ENCODE measurements at places on chromosomes 16 and 17. TPM values are rescaled to one million over a fixed set of nuclear protein-coding genes. Genes with fewer than 3 reads are reported as not detected.

GRCh38 chr17:30363715-30364202 is 15.0 kb upstream of the CPD start:
- H3K27ac ChIP-seq = no peak overlapping the region
- peak; percentile 32 for DNase-seq

- no peak for DNase-seq
- no peaks in the 10 kb centered on the region for H3K4me1 ChIP-seq
- no peak overlapping the region for H3K4me3 ChIP-seq
- H3K36me3 ChIP-seq = no peaks in the 10 kb centered on the region
- no peaks in the 10 kb centered on the region for H3K27me3 ChIP-seq
Observed at GRCh38 chr16:19291475-19291874, 5.9 kb downstream of the CLEC19A start.

GRCh38 chr16:57815987-57816745 is 13.9 kb upstream of the KIFC3 start:
- H3K4me3 ChIP-seq = no peak overlapping the region
- H3K27ac ChIP-seq = peak overlapping the region; percentile 34

GRCh38 chr17:82866590-82867191 is 26.9 kb upstream of the ZNF750 start:
- no peak overlapping the region for H3K4me3 ChIP-seq
- peaks cover 65% of the 10 kb centered on the region for H3K4me1 ChIP-seq
- no peaks in the 10 kb centered on the region for H3K27me3 ChIP-seq
- no peak overlapping the region for H3K27ac ChIP-seq
- peaks cover 18% of the 10 kb centered on the region for H3K36me3 ChIP-seq

DNA sequence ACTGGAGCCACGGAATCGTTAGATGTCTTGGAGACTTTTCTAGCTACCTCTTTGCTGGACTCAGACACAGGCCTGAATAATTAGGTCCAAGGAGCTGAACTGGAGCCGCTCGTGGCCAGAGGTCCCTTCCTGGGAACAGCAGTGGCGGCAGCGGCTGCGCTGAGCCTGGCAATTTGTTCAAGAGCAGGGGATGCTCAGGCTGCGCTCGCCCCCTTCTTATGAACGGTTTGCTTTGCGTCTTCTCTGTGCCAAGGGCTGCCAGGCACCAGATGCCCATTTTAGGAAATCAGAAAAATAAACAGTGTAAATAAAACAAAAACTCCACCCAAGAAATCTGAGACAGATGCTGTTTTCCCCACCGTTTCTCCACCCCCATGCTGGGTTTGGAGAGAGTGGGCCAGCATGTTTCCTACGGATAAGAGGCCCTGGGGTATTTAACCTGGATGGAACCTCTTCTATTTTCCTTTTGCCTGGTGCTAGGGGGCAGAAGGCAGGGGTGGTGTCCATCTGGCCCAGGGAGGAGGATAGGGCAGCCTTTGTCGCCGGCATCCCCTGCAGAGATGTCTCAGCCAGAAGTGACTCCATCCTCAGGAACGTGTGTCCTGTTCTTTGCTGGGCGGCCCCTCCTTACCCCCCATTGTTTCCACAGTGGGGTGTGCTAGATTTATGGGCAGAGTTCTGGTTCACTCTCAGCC is 163.4 kb downstream of the SEC14L1 start:
- no peak overlapping the region for H3K4me3 ChIP-seq
- H3K27me3 ChIP-seq = no peaks in the 10 kb centered on the region
- no peaks in the 10 kb centered on the region for H3K4me1 ChIP-seq
- no peaks in the 10 kb centered on the region for H3K36me3 ChIP-seq
- H3K27ac ChIP-seq = no peak overlapping the region
- no peak for DNase-seq

DNA sequence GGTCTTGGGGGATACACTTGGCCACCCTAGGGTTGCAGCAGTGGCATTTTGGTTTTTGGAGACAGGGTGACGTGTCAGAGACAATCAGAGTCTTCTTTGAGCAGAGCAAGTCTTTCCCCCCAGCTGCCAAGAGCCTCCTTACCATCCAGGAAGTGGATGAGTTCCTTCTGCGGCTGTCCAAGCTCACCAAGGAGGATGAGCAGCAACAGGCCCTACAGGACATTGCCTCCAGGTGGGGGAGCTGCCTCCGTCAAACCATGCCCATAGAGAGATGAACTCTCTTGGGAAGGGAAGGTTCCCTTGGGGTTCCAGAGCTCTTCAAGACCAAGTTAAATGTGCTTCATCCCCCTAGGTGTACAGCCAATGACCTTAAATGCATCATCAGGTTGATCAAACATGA is 11.3 kb downstream of the LIG3 start:
- no peak overlapping the region for H3K27ac ChIP-seq
- no peak for DNase-seq
- H3K4me1 ChIP-seq = no peaks in the 10 kb centered on the region
- no peaks in the 10 kb centered on the region for H3K27me3 ChIP-seq
- peaks cover 86% of the 10 kb centered on the region for H3K36me3 ChIP-seq

GRCh38 chr16:13120557-13120956 is 219.2 kb downstream of the SHISA9 start:
- H3K4me1 ChIP-seq = no peaks in the 10 kb centered on the region
- no peaks in the 10 kb centered on the region for H3K36me3 ChIP-seq
- no peak for DNase-seq
- H3K4me3 ChIP-seq = no peak overlapping the region

GRCh38 chr16:54648575-54648974 is 282.1 kb upstream of the IRX5 start:
- no peak overlapping the region for H3K4me3 ChIP-seq
- no peaks in the 10 kb centered on the region for H3K36me3 ChIP-seq
- no peak for DNase-seq
- H3K27me3 ChIP-seq = peaks cover 2% of the 10 kb centered on the region
- H3K4me1 ChIP-seq = no peaks in the 10 kb centered on the region
- H3K27ac ChIP-seq = no peak overlapping the region

- H3K27me3 ChIP-seq = no peaks in the 10 kb centered on the region
- H3K27ac ChIP-seq = no peak overlapping the region
- no peak for DNase-seq
- H3K4me1 ChIP-seq = no peaks in the 10 kb centered on the region
- H3K36me3 ChIP-seq = no peaks in the 10 kb centered on the region
Observed at GRCh38 chr16:74736531-74737157, 36.0 kb upstream of the MLKL start.

- no peak overlapping the region for H3K4me3 ChIP-seq
- DNase-seq = no peak
- H3K27me3 ChIP-seq = no peaks in the 10 kb centered on the region
- H3K36me3 ChIP-seq = no peaks in the 10 kb centered on the region
- H3K27ac ChIP-seq = no peak overlapping the region
Observed at GRCh38 chr16:47571049-47571448, 109.9 kb downstream of the PHKB start.

GRCh38 chr17:67865438-67865837 is 40.1 kb downstream of the BPTF start:
- no peak overlapping the region for H3K27ac ChIP-seq
- H3K4me3 ChIP-seq = no peak overlapping the region
- peaks cover 31% of the 10 kb centered on the region for H3K36me3 ChIP-seq
- peaks cover 7% of the 10 kb centered on the region for H3K4me1 ChIP-seq
- no peaks in the 10 kb centered on the region for H3K27me3 ChIP-seq
- no peak for DNase-seq

KRT12 gene
- not detected for total RNA-seq

CACNG5 gene
- not detected for total RNA-seq

PPY gene
- not detected for total RNA-seq

RPRML gene
- not detected for total RNA-seq

RAMP2 gene
- total RNA-seq = not detected

RAB11FIP4 gene
- total RNA-seq = 87.3 TPM

MAP2K6 gene
- total RNA-seq = 14.6 TPM

CCL1 gene
- not detected for total RNA-seq

HOXB9 gene
- not detected for total RNA-seq

C17orf107 gene
- total RNA-seq = 30.5 TPM

HAP1 gene
- total RNA-seq = not detected

SDR42E1 gene
- 7.6 TPM for total RNA-seq

ACSM2A gene
- total RNA-seq = not detected
